ENCODE measurements at places on chromosomes 16 and 17. TPM values are rescaled to one million over a fixed set of nuclear protein-coding genes. Genes with fewer than 3 reads are reported as not detected.

GRCh38 chr17:77451894-77452852 is 311.4 kb downstream of the SEC14L1 start:
- peak; percentile 78 for DNase-seq

- no peak for DNase-seq
These were observed 40.4 kb downstream of the TNFRSF13B start for GRCh38 chr17:16931318-16932060.

GRCh38 chr17:76384222-76384986 is at the start of gene SPHK1:
TSS of gene SPHK1 (plus strand) at chr17:76384609. CDS start at chr17:76385645, 1,036 bp downstream.
- peak; percentile 91 for DNase-seq

- peak; percentile 92 for DNase-seq
These were observed at the start of gene THRA for GRCh38 chr17:40062329-40063186. TSS of gene THRA (plus strand) at chr17:40062965. CDS start at chr17:40074489, 11,524 bp downstream.

GRCh38 chr16:50599494-50599893 is 51.3 kb downstream of the NKD1 start:
- peak; percentile 20 for DNase-seq

GRCh38 chr16:49910541-49911071 is 54.7 kb upstream of the ZNF423 start:
- no peak for DNase-seq

- DNase-seq: no peak
These were observed 1.0 kb upstream of the KRT20 start for GRCh38 chr17:40886090-40886489.

- no peak for DNase-seq
These were observed 5.1 kb upstream of the ADCY7 start for GRCh38 chr16:50261160-50261706.

DNA sequence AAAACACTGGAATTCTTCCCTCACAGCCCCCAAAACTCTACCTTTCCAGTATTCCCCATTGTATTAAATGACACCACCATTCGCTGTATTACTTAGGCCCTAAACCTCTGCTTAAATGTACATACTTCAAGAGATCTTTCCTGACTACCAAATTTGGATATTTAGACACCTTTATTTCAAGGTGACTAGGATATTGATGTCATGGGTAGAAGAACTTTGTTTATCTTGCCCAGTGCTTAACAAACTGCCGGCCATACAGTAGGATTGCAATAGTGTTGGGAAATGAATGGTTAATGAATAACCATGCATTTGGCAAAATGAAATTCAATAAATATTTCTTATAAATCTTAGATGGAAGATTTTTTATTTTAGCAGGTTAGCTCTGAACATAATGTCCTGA is 86.2 kb upstream of the CA10 start:
- no peak for DNase-seq

GRCh38 chr16:11585460-11586377 is 1.0 kb downstream of the LITAF start:
- peak; percentile 26 for DNase-seq

DNA sequence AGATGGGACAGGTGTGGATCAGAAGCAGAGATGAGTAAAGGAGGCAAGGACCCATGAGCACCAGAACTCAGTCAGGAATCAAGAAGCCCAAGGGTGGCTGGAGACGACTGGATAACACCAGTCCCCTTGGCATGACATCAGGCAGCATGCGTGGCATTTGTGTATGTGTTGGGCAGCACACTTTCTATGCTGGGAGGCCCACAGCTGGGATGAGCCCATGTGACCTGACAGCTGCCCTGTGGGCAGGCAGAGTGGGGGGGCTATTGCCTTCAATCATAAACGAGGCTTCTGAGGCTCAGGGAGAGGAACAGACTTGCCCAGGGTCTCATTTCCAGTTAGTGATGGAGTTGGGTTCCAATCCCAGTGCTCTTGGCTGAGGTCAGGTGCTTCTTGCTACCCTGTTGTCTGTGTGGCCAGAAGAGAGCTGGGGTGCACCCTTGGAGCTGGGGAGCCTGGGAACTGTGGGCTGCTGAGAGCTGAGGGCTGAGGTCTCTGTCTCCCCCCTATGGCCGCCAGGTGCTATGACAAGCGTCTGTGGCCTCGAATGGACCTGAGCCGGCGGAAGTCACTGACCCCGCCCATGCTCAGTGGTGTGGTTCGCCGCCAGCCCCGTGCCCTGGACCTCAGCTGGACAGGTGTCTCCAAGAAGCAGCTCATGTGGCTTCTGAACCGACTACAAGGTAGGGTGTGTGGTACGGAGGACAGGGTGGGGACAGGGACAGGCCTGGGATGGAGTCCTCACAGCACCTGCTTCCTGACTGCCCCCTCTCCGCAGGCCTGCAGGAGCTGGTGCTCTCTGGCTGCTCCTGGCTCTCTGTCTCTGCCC is 7.1 kb upstream of the ORAI3 start:
- DNase-seq: peak; percentile 90

DNA sequence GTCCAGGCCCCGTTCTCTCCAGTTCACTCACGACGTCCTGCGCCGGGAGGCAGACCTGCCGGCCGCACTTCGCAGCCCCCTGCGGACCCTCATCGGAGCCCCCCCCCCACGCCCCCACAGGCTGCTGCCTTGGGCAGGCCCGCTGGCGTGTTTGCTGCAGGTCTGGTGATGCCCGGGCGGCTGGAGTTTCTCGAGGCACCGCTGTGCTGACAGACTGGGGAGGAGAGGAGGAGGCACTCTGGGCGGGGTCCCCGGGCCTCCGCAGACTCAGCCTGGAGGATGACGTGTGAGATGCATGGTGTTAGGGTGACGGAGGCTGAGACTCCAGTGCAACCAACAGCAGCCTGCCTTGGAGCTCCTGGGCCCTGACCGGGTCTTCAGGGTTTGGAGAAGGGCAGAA is 24.1 kb downstream of the BAIAP2 start:
- no peak for DNase-seq

- DNase-seq: no peak
These were observed 6.0 kb downstream of the SLC7A6 start for GRCh38 chr16:68270353-68270752.

DNA sequence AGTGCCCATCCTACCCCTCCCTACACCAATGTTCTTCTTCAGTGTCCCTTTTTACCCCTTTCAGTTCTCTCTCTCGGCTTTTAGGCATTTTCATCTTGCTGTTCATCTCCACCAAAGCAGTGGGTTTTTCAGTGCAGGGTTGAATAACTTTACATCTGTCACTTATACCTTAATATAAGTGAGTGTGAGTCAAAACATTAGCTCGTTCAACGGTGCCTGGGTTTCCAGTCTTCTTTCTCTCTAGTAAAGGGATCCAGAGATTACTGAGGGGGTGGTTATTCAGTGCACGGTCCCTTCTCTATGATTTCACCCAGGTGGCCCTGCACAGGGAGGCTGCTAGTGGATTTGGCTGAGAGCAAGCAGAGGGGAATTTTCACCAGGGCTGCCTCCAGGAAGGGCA is 210.6 kb upstream of the CDH5 start:
- DNase-seq: no peak

DNA sequence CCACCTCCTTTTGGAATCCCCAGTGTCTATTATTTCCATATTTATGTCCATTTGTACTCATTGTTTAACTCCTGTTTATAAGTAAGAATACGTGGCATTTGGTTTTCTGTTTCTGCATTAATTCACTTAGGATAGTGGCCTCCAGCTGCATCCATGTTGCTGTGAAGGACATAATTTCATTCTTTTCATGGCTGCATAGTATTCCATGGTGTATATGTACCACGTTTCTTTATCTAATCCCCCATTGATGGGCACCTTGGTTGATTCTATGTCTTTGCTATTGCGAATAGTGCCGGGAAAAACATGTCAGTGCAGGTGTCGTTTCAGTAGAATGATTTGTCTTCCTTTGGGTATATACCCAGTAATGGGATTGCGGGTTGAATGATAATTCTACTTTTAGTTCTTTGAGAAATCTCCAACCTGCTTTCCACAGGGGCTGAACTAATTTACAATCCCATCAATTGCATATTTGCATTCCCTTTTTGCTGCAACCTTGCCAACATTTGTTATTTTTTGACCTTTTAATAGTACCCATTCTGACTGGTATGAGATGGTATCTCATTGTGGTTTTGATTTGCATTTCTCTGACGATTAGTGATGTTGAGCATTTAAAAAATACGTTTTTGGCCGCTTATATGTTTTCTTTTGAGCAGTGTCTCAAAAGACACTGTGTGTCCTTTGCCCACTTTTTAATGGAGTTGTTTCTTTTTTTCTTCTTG is 373.2 kb upstream of the TNRC6C start:
- no peak for DNase-seq

GRCh38 chr16:361872-362701 is 8.3 kb downstream of the MRPL28 start:
- DNase-seq: peak; percentile 71

CACNA1H gene
- 6.1 TPM for total RNA-seq

ATP2C2 gene
- not detected for total RNA-seq

NACA2 gene
- total RNA-seq: not detected
